ENCODE measurements at places on chromosomes 2 and 18.

- peak; percentile 29 for DNase-seq
Measured at GRCh38 chr2:36780231-36780839, 83.8 kb downstream of the VIT start.

DNA sequence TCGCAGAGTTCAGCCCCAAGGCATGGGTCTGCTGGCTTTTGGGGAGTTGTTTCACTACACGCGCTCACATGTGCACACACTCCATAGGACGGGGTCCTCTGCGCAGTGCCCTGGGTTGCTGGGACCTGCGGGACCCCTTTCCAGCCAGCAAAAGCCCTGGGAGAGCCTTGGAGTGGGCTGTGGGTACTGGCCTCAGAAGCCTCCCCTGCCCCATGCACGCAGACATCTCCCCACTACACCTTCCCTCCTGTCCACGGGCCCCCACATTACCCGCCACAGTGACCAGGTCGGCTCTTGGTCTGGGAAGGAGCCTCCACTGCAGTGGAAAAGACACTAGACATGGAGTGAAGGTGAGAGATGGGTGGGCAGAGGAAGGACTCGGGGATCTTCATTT lies 48.5 kb downstream of the FAM168B start:
- DNase-seq = no peak

GRCh38 chr2:41947701-41948396 lies 100.0 kb upstream of the PKDCC start:
- DNase-seq = no peak

GRCh38 chr18:62741118-62741566 lies 25.8 kb downstream of the PHLPP1 start:
- DNase-seq = no peak

GRCh38 chr2:191657977-191658376 lies 20.0 kb upstream of the NABP1 start:
- no peak for DNase-seq

DNA sequence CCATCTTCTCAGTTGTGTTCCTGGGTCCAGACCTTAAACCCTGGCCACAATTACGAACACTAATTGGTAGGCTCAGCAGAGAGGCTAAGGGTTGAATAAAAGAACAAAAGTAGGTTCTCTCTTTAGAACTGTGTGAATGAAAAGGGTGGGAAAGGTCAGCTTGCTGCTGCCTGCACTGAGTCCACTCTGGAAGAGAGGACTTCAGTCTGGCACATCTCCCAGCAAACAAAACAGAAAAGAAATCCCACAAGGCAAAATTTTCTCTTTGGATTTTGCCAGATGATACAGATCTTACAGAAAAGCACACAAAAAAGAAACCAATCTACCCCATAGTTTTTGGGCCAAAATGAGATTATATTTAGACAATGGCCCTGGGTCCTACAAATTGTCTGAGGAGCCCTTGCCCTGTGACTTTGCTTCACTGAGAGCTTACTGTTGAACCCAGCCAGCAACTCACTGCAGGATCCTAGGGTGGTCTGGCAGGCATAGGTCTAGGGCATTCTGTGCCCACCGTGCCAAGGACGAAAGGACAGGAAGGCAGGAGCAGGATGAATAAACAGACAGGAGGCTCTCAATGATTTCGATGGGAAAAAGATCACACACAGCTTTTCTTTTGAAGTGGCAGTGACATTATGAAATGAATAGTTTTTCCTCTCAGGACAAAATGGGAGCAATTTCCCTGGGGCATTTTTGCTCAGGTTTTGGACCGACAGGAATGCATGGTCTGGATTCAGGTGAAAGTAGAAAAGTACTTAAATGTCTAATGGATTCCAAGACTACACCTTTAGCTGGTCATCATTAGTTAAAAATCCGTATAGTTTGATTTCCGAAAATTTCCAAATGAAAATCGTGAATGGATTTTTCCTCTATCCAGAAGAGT lies 68.4 kb upstream of the STAM2 start:
- DNase-seq = no peak

- DNase-seq = no peak
Measured at GRCh38 chr2:57217013-57217412, 829.6 kb upstream of the VRK2 start.

DNA sequence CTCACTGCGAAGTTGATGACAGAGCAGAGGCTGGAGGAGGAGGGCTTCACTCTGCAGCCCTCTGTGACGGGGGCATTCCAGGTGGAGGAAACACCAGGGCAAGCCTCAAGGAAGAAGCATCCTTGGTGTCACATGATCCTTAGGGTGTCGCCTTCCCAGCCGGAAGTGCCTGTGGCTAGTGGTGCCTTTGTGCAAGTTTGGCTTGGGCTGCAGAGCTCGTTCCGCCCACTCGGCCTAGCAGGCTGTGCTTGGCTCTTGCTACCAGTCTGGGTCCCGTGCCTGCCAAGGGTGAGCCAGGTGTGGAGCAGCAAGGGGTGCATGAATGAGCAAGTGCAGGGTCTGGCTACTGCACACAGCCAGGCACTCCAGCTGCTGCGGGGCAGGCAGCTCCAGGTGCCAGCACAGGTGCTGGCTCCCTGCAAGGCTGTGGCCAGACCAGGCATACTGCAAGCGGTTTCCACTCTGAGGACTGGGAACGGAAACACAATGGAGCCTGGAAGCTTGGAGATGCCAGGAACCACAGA lies 325.3 kb upstream of the SMIM21 start:
- DNase-seq = no peak

DNA sequence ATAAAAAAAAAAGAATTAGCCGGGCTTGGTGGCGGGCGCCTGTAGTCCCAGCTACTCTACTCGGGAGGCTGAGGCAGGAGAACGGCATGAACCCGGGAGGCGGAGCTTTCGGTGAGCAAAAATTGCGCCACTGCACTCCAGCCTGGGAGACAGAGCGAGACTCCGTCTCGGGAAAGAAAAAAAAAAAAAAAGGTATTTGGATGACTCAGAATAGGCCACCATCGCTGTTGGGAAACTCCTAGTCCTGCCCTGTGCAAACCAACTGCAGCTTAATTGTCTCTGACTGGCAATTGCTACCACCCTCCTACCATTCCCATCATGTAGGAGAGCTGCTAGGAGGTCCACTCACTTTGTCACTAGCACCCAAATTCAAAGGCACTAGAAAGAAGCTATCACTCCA lies 43.5 kb downstream of the ATP8B1 start:
- no peak for DNase-seq

All from GM18507 (cell line).